Upper lobe of right lung (tissue), 1 donor: ENCODE measurements at places on chromosomes 5 and 9. TPM values are rescaled to one million over a fixed set of nuclear protein-coding genes. Genes with fewer than 3 reads are reported as not detected.

DNA sequence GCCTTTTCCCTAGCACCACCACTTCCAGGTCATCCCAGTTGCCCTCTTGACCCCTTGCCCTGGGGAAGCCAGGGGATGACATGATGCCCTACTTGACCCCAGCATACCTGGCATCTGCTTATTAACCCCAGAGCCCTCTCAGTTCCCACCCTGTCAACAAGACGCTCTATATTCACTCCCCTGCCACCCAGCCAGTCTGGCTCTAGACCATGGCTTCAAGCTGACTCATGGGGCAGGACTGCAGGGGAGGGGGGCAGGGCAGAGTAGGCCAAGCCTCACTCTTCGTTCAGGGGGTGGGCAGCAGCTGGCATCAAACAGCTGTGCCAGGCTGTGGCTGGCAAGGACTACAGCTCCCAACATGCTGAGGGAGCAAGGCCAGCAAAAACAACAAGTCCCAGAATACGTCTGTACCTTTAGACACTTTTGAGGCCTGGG is 5.3 kb downstream of the ATOSB start:
- no peak for DNase-seq

DNA sequence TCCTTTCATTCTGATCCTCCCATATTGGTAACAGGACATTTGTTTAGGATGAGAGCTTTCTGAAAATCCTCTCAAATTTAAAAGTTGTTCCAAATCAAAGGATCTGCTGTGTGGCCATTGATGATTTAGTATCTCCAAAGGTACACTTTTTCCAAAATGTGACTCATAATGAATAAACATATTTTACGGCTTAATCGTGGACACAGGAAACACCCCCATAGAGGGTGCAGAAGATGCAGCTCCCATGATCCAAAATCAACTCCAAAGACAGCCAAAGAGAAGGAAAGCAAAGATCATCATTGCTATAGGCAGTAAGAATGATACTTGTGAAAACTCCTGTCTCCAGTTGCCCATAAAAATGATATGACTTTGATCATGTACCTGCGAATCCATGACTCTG is 239.7 kb downstream of the PIK3R1 start:
- no peak for DNase-seq

GRCh38 chr5:54867310-54867944 is 118.0 kb downstream of the ESM1 start:
- DNase-seq, result no peak

DNA sequence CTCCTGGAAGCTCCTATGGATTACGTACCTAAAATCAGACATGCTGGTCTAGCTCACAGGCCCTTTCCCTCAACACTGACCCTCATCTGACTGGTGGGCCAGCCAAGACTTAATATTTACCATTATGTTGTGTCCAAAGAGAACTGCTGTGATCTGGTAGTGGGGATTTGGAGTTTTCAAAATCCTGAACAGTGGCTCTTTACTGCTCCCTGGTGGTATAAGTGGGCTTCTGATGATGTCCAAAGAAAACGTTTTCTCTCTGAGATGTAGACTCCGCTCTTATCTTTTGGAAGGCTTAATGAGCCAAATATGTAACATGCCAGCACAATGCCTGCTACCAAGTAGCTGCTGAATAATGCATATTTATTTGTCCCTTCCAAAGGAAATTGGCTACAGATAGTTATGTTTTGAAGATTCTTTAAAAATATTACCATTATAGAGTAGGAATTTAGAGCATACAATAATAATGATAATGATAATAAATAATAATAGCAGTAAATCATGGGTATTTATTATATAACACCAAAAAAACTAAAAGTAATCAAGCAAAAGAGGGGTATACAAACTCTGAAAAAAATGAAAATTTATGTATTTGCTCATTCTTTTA is 406.6 kb upstream of the TNC start:
- no peak for DNase-seq

GRCh38 chr9:128787659-128788058 is 606 bp downstream of the TBC1D13 start:
- DNase-seq, result no peak

DNA sequence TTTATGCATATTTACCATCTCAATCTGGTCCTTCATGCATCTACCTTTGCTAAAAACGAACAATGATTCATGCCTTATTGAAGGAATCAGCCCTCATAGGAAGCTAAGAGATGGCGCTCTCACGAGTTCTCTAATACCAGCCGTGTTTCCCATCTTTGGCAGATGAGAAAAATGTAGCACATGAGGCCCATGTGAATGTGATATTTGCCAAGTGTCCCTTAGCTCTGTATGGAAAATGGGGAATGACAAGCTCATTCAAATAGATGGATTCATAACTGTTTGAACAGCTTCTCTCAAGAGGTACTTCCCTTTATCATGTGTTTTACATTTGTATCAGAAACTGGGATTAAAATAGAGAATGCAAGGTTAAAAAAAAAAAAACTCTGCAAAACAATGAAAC is 66.1 kb downstream of the TTC39B start:
- no peak for DNase-seq

GRCh38 chr5:138719811-138720210 is 33.4 kb upstream of the CTNNA1 start:
- no peak for DNase-seq

GRCh38 chr5:122907276-122907675 is 61.9 kb downstream of the SNX24 start:
- DNase-seq, result no peak

DNA sequence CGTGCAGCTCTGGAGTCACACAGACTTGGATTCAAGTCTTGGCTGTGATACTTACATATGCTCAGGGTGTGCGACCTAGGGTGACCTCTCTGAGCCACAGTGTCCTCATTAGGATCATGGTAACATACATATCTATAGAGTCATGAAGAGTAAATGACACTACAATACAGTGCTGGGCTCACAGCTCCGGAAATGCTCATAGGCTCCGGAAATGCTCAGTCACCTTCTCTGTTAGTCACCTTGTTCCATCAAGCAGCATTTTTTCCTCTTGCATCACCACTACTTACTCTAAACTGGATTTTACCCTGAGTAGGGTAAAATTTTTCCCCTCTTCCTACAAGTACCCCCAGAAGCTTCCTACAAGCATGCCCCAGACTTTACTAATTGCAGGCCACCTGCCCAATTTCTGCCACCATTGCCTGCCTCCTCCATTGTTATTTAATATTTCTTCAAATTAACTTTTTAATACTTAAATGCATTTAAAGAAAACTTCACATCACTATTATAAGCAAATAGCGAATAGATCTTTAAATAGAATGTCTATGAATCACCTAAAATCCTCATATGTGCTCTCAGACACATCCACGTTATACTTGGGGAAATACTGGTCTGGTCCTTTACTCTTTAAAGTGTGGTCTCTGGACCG is 147.6 kb upstream of the SPRY4 start:
- no peak for DNase-seq

The FOXD4 gene
- total RNA-seq, result 0.75 TPM

DNA sequence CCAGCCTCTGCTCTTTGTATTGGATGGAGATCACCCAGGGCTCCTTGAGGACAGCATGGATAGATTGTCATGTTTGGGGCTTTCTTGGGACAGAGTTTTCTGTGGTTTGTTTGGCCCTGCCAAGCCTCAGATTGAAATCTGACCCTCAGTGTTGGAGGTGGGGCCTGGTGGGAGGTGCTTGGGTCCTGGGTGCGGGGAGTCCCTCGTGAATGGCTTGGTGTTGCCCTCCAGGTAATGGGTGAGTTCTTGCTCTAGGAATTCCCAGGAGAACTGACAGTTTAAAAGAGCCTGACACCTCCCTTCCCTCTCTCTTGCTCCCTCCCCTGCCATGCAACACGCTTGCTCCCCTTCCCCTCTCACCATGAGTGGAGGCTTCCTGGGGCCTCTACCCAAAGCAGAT is 48.6 kb upstream of the OLFM1 start:
- peak; percentile 37 for DNase-seq
